ENCODE measurements at places on chromosomes 4 and X.

DNA sequence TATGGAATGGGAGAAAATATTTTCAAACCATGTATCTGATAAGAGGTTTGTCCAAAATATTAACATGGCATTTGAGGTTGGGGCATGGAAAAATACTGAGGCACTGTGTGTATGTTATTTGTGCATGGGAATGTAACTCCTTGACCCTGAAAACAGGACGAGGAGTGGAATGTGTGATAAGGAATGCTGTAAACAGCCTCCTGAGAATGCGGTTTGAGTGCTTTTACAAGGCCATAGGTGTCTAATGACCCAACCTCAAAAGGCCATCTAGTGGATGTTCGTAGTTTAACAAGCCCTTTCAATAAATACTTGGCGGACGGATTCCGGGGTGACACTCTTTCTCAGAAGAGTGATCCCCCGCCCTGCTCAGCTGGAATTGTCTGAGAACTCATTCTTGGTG, 162.9 kb upstream of the USP9X start:
- DNase-seq = no peak

GRCh38 chrX:109774706-109775105, 41.6 kb upstream of the ACSL4 start:
- DNase-seq = no peak

DNA sequence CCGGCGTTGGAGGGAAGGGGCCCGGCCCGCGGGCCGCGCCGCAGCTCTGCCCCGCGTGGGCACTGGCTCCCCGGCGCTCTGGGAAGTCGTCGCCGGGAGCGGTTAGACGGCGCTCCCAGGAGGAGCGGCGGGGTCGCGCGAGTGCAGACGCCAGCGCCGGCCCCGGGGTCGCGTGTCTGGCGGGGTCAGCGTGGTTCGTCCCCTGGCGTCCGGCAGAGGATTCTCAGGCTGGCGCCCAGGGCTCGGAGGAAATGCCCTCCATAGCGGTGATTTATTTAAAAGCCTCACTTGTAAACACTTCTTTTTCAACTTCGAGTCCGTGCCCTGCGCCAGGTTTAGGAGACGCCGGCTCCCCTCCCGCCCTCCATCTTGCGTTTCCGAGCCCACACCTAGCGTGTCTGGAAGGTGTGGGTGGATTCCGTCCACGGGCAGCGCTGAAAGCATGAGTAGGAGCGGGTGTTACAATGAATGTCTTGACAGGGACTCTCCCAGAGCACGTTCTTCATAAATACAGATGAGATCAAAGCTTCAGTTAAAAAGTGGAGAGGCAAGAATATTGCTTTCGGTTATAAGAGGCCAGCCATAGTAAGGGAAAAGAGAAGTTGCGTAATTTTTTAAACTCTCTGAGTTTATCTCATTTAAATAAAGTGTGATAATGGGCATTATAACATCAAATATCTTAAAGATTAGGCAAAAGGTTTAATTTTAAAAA, 692 bp downstream of the FAM241A start:
- DNase-seq = peak; percentile 46

GRCh38 chrX:13369256-13370030, 49.6 kb upstream of the ATXN3L start:
- no peak for DNase-seq

GRCh38 chr4:56908206-56909085, 746 bp downstream of the REST start:
- DNase-seq = peak; percentile 51

GRCh38 chr4:90130076-90130475, 2.9 kb downstream of the CCSER1 start:
- DNase-seq = no peak

GRCh38 chr4:95066050-95066449, 308.3 kb downstream of the BMPR1B start:
- DNase-seq = no peak

DNA sequence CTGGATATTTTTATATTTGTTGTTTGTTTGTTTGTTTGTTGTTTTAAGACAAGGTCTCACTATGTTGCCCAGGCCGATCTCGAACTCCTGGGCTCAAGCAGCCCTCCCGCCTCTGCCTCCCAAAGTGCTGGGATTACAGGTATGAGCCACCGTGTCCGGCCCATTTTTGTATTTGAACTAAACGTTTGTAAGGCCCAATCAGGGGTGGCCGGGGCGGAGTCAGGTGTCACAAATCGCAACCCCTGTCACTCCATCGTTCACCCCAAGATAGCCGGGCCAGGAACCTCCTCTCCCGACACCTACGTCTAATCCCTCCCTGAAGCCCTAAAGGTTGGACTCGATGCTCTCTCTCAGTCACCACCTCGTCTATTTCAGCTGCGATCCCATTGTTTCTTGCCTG, 722 bp upstream of the EFHC2 start:
- DNase-seq = peak; percentile 69

DNA sequence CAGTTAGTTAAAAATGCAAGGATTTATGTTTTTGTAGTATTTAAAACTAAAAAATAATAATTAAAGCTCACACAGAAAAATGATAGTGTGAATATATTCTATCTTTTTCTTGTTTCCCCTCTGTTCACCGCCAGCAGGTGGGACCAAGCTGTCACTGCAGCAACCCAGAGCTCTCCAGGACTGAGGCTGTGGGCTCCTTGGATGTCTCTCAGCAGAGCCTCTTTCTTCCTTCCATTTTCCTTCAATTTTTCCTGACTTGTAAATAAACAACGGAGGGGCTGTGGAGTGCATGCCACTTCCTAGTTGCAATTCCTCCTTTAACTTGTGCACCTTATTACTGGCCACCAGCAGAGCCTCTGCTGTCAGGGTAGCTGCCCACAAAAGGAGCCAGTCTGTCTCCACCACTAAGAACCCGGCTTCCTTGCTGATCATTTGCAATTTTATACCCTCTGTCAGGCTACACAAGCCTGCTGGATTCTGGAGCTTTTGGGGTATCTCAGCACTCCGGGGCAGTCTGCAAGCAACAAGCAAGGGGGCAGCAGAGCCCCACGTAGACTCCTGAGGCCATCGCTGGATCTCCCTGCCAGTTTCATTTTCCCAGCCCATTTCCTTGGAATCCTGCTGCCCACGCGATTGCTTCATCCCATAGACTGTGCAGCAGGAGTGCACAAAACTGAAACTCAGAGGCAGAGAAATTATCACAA, 1467.4 kb downstream of the C4orf33 start:
- DNase-seq = no peak
